ENCODE measurements at places on chromosomes 12 and 14.
A peak's percentile ranks its signal among the peaks of the same experiment; 100 is the strongest.

- peak; percentile 86 for DNase-seq
Observed at GRCh38 chr14:71103662-71104484, 196.6 kb downstream of the PCNX1 start.

DNA sequence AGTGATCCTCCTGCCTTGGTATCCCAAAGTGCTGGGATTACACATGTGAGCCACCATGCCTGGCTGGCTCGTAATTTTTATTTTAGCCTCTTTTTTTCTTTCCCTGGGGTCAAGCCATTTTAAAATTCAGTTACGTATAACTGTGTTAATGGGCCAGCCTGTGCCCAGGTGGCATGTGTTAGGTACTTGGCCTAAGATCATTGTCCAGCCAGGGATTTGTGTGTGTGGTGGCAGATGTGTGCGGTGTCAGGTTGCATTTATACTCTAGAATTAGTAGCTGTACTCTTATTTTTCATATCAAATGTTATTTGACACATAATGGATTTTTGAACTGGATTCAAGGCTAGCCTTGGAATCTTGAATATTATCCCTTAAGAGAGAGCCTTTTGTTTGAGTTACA lies 69.3 kb downstream of the FBXO34 start:
- DNase-seq, result no peak

DNA sequence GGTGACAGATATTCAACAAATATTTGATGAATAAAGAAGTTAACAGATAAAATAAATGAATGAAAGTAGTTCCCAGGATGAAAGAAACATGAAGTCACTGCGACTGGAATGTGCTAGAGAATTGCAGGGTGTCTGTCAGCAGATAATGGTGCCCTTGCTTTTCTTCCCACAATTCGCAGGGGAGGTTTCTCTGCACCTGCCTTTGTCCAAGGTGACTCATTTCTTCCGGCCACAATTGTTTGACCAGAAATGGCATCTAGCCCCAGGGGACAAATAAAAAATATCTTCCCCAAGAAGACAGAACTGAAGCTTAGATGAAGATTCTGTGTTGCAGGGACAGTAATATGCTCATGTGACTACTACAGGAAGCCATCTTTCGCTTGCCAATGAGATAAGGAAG lies 316.1 kb upstream of the TBX3 start:
- DNase-seq, result peak; percentile 57

GRCh38 chr12:113477171-113477841 lies 5.6 kb upstream of the LHX5 start:
- no peak for DNase-seq

DNA sequence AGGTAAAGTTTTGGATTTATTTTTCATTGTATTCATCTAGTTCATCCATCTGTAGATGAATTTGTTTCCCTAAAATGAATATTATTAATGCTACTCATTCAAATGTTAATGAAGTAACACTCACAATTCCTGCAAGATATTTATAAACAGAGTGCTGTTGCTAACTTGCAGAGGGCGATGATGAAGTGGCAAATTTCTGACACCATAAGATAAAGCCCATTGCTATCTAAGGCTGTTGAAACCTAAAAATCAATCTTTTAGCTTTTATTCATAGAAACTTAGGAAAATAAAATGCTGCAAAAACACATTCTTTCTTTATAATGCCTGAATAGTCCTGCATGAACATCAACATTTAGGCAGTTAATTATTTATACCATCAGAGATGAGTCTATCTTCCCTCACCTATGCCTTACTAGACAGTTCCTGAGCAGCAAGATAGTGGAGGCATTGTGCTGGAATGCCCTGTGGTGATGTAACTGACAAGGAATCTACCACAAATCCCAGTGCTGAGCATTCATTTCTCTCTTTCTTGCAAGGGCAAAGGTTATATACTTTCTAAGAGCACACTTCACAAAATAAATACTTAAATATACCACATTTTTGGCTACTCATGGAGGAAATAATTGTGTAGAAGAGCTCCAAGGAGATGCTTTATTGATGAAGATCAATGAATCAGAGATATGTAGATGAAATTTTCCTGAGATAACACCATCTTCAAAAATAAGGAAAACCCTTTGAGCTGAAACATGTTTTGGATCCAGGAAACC lies 57.6 kb downstream of the LMNTD1 start:
- peak; percentile 90 for DNase-seq

- peak; percentile 91 for DNase-seq
Observed at GRCh38 chr12:52243856-52244614, 11.0 kb downstream of the KRT7 start.

GRCh38 chr12:110344657-110345056 lies 58.9 kb downstream of the ANAPC7 start:
- DNase-seq, result no peak
